ENCODE measurements at places on chromosomes 2 and 18. TPM values are rescaled to one million over a fixed set of nuclear protein-coding genes. Genes with fewer than 3 reads are reported as not detected.

TRIB2 gene
- 20.8 TPM for polyA plus RNA-seq

GRCh38 chr2:75565472-75566462 lies 5.0 kb upstream of the EVA1A start:
- H3K27ac ChIP-seq = no peak overlapping the region
- DNase-seq = no peak
- H3K4me3 ChIP-seq = no peak overlapping the region

MRPS5 gene
- 42.5 TPM for polyA plus RNA-seq

GRCh38 chr2:190005513-190005912 lies 57.0 kb downstream of the MSTN start:
- no peak for DNase-seq
- H3K4me3 ChIP-seq = no peak overlapping the region
- no peaks in the 10 kb centered on the region for H3K36me3 ChIP-seq
- H3K27me3 ChIP-seq = no peaks in the 10 kb centered on the region

- H3K27me3 ChIP-seq = no peaks in the 10 kb centered on the region
- H3K4me3 ChIP-seq = no peak overlapping the region
- no peaks in the 10 kb centered on the region for H3K4me1 ChIP-seq
- H3K27ac ChIP-seq = no peak overlapping the region
- no peak for DNase-seq
Measured at GRCh38 chr2:235976516-235976915, 191.7 kb downstream of the GBX2 start.

CCDC121 gene
- polyA plus RNA-seq = 2.0 TPM

DNA sequence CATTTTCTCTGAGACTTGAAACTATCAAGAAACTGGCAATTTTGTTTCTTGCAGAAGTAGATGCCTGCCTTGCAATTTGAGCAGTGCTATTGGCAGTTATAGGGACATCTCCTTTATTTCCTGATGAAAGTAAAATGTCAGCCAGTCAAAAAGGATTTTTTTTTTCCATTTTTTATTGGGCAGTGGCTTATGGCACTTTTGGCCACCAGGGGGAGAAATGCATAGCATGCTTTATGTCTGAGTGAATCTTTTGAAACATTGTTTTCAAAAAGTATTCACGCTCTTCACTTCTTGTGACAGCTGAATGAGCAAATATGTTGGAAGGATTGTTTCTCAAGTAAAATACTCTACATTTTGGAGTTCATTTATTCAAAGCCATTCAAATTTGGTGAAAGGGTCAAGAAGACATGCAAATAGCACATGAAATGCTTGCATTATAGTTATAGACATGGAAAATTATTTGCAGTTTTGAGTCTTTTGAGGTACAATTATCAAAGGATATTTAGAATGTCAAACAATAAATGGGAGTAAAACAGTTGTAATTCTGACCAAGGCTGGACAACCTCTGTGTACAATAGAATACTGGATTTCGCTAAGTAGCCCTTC lies 491.0 kb downstream of the CDH2 start:
- no peak overlapping the region for H3K27ac ChIP-seq
- H3K27me3 ChIP-seq = no peaks in the 10 kb centered on the region
- no peaks in the 10 kb centered on the region for H3K4me1 ChIP-seq

- H3K27ac ChIP-seq = no peak overlapping the region
- H3K4me3 ChIP-seq = no peak overlapping the region
- H3K36me3 ChIP-seq = no peaks in the 10 kb centered on the region
- no peaks in the 10 kb centered on the region for H3K27me3 ChIP-seq
Measured at GRCh38 chr18:75067996-75068645, 140.8 kb downstream of the PTGR3 start.

DNA sequence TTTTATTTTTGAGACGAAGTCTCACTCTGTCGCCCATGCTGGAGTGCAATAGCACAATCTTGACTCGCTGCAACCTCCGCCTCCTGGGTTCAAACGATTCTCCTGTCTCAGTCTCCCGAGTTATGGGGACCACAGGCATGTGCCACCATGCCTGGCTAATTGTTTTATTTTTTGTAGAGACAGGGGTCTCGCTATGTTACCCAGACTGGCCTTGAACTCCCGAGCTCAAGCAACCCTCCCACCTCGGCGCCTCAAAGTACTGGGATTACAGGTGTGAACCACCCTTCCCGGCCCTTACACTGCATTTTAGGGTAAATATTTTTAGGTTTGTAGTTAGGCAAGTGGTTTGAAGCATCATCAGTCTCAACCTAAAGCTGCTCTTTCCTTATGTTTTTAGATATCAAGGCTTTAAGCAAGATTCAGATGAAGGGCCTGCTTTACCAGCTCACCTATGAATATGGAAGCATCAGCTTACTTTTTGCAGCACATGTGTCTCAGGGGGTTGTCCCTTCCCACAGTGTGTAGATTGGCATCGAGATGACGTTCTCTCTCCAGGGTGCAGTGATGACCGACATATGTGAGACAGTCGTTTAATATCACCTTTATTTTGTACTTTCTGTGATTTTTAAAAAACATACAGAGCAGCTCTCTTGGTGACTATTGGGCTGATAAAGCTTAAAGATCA lies 47.2 kb downstream of the ATIC start:
- H3K36me3 ChIP-seq = no peaks in the 10 kb centered on the region
- no peak for DNase-seq
- no peaks in the 10 kb centered on the region for H3K27me3 ChIP-seq
- H3K27ac ChIP-seq = no peak overlapping the region
- no peak overlapping the region for H3K4me3 ChIP-seq
- no peaks in the 10 kb centered on the region for H3K4me1 ChIP-seq

DNA sequence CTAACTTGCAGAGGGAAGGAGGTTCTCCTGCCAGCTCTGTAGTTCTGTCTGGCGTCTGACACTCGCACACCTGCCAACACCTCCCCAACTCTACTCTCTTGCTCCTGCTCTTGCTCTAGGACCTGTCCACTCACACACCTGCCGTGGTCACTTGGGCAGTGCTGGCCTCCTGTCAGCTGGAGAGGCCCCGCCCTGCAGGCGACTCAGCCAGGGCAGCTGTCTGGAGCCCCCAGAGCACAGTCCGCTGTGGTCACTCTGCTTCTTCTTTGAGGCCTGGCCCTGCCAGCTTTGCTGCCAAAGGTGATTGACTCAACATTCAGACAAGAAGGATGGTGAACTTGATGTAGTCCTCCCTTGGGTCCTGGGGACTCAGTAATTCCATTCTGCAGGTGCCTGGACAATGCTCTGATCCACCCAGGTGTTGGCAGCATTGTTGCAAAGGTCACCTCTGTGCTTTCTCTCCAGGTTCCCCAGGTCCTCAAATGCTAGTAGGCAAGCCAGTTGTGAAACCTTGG lies 18.7 kb downstream of the TPO start:
- no peaks in the 10 kb centered on the region for H3K36me3 ChIP-seq
- H3K4me3 ChIP-seq = no peak overlapping the region
- DNase-seq = no peak

GRCh38 chr2:158580760-158581159 lies 124.0 kb downstream of the PKP4 start:
- no peaks in the 10 kb centered on the region for H3K4me1 ChIP-seq
- DNase-seq = no peak
- H3K36me3 ChIP-seq = no peaks in the 10 kb centered on the region
- H3K27me3 ChIP-seq = no peaks in the 10 kb centered on the region
- H3K4me3 ChIP-seq = no peak overlapping the region

DNA sequence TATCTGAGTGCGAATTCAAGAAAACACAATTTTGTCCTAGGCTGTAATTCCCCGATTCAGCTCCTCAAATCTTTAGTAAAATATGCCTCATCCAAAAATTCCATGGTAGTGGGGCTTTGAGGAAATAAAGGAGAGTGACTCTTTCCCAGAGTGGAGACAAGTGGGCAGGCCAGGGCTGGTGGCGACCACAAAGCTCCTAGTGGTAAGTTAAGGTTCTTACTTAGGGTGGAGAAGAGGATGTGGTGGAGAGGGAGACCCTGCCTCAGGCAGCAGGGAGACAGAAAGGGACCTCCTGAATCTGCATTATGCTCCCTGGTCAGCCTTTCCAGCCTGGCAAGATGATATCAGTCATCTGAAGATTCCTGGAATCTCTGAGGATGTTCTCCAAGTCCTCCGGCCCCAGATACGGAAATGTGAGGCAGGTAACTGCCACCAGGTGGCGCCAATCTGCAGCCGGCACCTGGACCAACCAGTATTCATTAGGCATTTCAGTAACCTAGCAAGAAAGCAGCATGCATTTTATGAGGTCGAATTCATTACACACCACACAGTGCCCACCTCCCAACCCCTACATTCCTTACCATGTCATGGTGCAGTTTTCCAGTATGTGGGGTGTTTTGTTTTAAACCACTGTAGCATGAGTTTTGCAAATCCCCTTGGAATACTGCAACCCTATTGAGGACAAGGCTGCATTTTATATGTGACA lies 106.4 kb downstream of the POLE4 start:
- no peaks in the 10 kb centered on the region for H3K36me3 ChIP-seq
- DNase-seq = peak; percentile 24
- H3K27me3 ChIP-seq = no peaks in the 10 kb centered on the region
- H3K4me1 ChIP-seq = peaks cover 7% of the 10 kb centered on the region
- no peak overlapping the region for H3K4me3 ChIP-seq

ANKRD62 gene
- polyA plus RNA-seq = 0.38 TPM

- H3K27ac ChIP-seq = no peak overlapping the region
- no peaks in the 10 kb centered on the region for H3K4me1 ChIP-seq
- DNase-seq = no peak
- no peaks in the 10 kb centered on the region for H3K27me3 ChIP-seq
Measured at GRCh38 chr2:196823750-196824522, 14.8 kb upstream of the C2orf66 start.

- H3K4me1 ChIP-seq = peaks cover 6% of the 10 kb centered on the region
- no peaks in the 10 kb centered on the region for H3K36me3 ChIP-seq
- no peak overlapping the region for H3K27ac ChIP-seq
- H3K4me3 ChIP-seq = no peak overlapping the region
- no peaks in the 10 kb centered on the region for H3K27me3 ChIP-seq
- DNase-seq = no peak
Measured at GRCh38 chr2:68316111-68316510, 3.6 kb downstream of the CNRIP1 start.

DNA sequence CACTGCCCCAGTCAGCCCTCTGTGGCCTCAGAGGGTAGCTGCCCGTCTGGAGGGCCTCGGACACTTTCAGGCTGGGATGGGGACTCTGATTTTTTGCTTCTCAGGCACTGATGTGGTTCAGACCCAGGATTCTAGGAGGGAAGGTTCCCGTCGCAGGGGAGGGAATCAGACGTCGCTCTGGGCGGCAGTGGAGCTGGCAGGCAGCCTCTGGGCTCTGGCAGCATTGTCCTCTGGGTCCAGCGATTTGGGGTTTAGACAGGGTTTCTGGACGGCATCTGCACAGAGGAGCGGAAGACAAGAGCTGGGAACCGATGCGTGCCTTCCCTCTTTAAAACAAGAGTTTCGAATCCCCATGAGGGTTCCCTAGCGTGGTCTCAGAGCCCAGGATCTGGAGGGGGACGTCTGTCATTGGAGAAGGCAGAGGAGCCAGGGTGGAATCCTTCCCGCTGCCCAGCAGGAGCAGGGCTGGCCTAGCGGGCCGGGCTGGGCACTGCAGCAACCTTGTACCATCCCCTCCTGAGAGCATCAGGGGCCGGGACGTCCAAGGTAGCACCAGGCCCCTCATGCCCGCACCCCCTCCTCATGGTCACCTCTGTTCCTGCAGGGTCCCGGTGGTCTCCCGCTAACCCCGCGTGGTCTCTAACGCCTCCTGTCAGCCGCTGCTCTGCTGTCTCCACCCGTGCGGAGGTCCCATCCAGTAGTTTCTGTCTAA lies 246.0 kb downstream of the AGAP1 start:
- H3K27ac ChIP-seq = no peak overlapping the region
- H3K4me1 ChIP-seq = no peaks in the 10 kb centered on the region
- H3K36me3 ChIP-seq = no peaks in the 10 kb centered on the region
- no peak overlapping the region for H3K4me3 ChIP-seq

- H3K27me3 ChIP-seq = no peaks in the 10 kb centered on the region
- H3K4me1 ChIP-seq = no peaks in the 10 kb centered on the region
- no peak overlapping the region for H3K27ac ChIP-seq
- peak; percentile 71 for DNase-seq
- H3K4me3 ChIP-seq = no peak overlapping the region
- H3K36me3 ChIP-seq = no peaks in the 10 kb centered on the region
Measured at GRCh38 chr2:95314964-95315611, 17.9 kb downstream of the KCNIP3 start.

DNA sequence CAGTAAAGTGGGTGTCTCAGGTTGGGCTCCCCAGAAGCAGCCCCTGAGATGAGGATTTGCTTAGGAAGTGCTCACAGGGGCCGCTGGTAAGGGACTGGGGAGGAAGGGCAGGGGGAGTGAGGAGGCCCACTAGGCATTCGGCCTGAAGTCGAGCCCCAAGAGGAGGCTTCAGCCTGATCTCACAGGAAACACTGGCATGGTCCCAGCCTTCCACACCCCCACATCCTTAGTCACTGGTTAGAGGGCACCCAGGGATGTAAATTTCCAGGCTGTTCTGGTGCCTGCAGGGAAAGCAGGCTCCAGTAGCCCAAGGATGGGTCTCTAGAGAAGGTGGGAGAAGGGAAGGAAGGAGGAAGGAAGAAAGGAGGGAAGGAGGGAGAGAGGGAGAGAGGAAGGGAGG lies 22.4 kb upstream of the KCNK3 start:
- no peaks in the 10 kb centered on the region for H3K4me1 ChIP-seq
- no peaks in the 10 kb centered on the region for H3K27me3 ChIP-seq
- H3K4me3 ChIP-seq = no peak overlapping the region
- no peak overlapping the region for H3K27ac ChIP-seq

HOXD13 gene
- not detected for polyA plus RNA-seq

Data from pancreas (tissue), 10 donors.